Activated T-cell treated with anti-CD3 and anti-CD28 coated beads, Interleukin-2, amount 50 U/mL, for 24 hours (primary cell): ENCODE measurements at places on chromosomes 13 and 19.

DNA sequence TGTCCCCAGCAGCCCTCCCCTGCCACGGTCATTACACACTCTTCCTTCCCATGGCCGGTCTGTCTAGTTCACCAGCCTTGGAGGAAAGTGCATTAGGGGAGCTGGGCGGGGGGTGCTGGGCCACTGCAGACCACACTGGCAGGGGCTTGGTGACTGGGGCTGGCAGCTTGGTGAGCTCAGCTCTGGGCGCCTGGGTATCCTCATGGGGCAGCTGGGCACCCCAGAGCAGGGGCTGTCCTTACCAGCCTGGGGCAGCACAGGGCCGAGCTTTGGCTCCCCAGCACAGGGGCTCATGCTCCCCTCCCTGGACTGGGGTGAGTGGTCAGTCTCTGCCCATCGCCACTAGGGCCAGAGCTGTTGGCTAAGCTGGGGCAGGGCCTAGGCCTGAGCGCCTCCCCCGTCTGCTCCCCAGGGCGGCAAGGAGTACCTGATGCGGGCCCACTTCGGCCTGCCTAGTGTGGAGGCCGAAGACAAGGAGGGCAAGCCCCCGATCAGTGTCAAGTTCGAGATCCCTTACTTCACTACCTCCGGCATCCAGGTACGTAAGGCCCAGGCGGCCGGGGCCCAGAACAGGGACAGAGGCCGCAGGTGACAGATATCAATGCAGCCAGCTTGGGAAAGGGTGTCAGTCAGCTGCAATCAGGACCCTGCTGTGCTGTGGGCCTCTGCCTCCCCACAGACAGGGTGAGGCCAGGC lies 35.5 kb downstream of the AP1M1 start:
- peaks cover 86% of the 10 kb centered on the region for H3K36me3 ChIP-seq
- no peak overlapping the region for H3K4me3 ChIP-seq
- H3K27ac ChIP-seq = peak overlapping the region; percentile 69
- DNase-seq = peak; percentile 30

GRCh38 chr13:33381180-33381579 lies 95.6 kb upstream of the STARD13 start:
- H3K36me3 ChIP-seq = no peaks in the 10 kb centered on the region
- no peaks in the 10 kb centered on the region for H3K4me1 ChIP-seq
- no peak for DNase-seq
- no peak overlapping the region for H3K4me3 ChIP-seq
- H3K27ac ChIP-seq = no peak overlapping the region

DNA sequence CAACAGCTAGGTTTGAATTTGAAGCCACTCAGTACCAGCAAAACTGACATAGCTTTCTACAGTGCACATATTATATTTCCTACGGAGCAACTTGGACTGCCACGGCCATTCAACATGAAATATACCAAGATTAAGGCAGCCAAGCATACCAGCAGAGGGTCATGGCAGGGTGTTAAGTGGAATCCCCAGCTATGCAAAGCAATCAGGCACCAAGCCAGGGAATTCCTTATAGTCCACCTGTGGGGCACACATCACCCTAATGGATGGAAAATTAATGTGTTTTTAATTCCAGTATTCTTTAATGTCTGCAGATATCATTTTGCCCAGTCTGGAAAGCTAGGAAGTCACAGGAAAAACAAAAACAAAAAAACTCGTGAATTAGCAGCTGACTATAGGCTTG lies 1190.3 kb downstream of the EFNB2 start:
- H3K36me3 ChIP-seq = no peaks in the 10 kb centered on the region
- no peak for DNase-seq
- no peaks in the 10 kb centered on the region for H3K4me1 ChIP-seq
- no peaks in the 10 kb centered on the region for H3K27me3 ChIP-seq
- no peak overlapping the region for H3K27ac ChIP-seq
- no peak overlapping the region for H3K4me3 ChIP-seq

GRCh38 chr13:35699825-35700510 lies 223.5 kb upstream of the MAB21L1 start:
- H3K4me1 ChIP-seq = no peaks in the 10 kb centered on the region
- no peaks in the 10 kb centered on the region for H3K27me3 ChIP-seq
- no peak overlapping the region for H3K4me3 ChIP-seq
- H3K27ac ChIP-seq = no peak overlapping the region

DNA sequence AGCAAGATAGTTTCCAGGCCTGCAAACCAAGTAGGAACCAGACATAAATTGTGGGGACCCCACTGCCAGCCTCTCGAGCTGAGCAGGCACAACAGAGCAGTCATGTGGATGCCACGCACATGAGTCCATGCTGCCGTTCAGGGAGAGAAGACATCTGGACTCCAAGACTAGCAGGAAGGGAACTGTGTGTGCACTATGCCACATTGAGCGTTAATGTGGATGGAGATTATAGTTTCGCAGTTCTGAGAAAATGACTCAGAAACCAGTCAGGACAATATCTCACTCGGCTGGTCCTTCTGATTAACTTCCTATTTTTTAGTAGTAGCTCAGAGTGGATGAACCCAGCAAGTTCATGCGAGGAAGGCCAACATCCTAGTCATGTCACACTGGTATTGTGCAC lies 124.9 kb downstream of the CRYL1 start:
- H3K27ac ChIP-seq = no peak overlapping the region
- H3K36me3 ChIP-seq = peaks cover 5% of the 10 kb centered on the region
- peak; percentile 8 for DNase-seq
- H3K4me3 ChIP-seq = no peak overlapping the region
- no peaks in the 10 kb centered on the region for H3K27me3 ChIP-seq
- peaks cover 16% of the 10 kb centered on the region for H3K4me1 ChIP-seq

- H3K27ac ChIP-seq = peak overlapping the region; percentile 85
- H3K4me3 ChIP-seq = peak overlapping the region; percentile 80
- H3K4me1 ChIP-seq = peaks cover 29% of the 10 kb centered on the region
- no peaks in the 10 kb centered on the region for H3K36me3 ChIP-seq
- peak; percentile 61 for DNase-seq
These were observed 42.3 kb downstream of the GJA3 start for GRCh38 chr13:20118268-20119140.

- peaks cover 36% of the 10 kb centered on the region for H3K27me3 ChIP-seq
- no peaks in the 10 kb centered on the region for H3K4me1 ChIP-seq
- H3K36me3 ChIP-seq = no peaks in the 10 kb centered on the region
- no peak for DNase-seq
These were observed 7.8 kb upstream of the SPRY2 start for GRCh38 chr13:80348750-80349149.
